ENCODE measurements at places on chromosomes 1 and 21.

- DNase-seq = no peak
These were observed 167.5 kb downstream of the CLIC6 start for GRCh38 chr21:34836103-34836932.

DNA sequence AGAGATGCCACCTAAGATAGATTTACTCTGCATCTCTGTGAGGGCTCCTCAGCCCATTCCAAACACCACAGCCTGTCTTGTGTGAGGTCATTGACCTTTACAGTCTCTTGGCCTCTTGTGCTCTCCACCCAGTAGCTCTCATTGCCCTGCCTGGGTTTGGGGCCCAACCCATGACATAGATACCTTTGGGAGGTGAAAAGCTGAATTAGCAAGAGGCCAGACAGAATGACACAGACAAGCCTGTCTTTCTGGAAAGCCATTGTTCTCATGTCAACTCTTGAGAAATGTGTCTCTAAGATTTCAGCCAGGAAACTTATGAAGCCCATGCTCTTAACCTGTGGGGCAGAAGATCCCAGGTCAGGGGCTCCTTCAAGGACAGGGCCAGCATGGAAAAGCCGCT is 18.4 kb upstream of the F3 start:
- no peak for DNase-seq

- no peak for DNase-seq
These were observed 29.4 kb upstream of the PROX1 start for GRCh38 chr1:213958346-213958745.

DNA sequence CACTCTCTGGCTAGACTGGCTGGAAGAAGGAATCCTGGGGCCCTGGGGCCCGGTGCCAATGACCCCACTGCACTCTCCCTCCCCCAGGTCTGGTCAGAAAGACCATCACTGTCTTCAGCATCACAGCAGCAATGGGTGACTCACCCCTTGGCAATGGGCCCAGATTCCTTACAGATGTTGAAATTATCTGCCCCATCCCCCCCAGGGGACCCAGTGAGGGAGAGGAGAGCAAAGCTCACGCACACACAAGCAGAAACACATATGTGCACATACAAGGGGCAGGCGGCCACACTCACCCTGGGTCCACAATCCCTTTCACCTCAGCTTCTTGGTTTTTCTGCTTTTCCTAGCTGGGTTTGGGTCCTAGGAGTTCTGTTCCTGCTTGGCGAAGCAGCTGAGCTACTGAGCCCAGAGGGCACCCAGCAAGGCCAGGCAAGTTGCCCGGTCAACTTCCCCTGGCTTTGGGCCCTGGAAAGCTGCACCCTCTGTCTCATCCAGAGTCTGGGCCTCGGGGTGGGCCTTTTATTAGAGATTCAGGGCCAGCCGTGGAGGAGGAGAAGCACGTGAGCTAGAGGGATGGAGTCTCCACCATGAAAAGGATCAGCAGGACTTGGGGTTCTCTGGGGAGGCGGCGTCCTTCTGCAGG is 2.6 kb downstream of the COL16A1 start:
- no peak for DNase-seq

DNA sequence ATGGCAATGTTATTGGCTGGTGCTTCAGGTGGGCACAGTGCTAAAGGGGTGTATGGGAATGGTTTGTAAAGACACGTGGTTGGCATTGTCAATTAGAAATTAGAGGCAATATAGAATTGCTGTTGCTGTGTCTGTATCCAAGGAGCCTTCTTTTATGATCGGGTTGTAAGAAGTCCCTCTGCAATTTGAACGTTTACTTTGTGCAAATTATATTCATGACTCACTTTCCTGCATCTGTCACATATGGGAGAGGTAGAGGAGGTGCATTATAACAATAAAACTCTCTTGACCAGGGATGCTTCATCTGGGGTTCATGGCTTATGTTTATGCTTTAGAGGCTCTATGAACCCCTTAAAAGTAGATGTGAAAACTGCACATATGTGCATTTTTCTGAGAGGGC is 130.4 kb upstream of the DNAH14 start:
- DNase-seq = no peak

GRCh38 chr1:232385221-232385620 is 244.7 kb downstream of the SIPA1L2 start:
- DNase-seq = no peak

DNA sequence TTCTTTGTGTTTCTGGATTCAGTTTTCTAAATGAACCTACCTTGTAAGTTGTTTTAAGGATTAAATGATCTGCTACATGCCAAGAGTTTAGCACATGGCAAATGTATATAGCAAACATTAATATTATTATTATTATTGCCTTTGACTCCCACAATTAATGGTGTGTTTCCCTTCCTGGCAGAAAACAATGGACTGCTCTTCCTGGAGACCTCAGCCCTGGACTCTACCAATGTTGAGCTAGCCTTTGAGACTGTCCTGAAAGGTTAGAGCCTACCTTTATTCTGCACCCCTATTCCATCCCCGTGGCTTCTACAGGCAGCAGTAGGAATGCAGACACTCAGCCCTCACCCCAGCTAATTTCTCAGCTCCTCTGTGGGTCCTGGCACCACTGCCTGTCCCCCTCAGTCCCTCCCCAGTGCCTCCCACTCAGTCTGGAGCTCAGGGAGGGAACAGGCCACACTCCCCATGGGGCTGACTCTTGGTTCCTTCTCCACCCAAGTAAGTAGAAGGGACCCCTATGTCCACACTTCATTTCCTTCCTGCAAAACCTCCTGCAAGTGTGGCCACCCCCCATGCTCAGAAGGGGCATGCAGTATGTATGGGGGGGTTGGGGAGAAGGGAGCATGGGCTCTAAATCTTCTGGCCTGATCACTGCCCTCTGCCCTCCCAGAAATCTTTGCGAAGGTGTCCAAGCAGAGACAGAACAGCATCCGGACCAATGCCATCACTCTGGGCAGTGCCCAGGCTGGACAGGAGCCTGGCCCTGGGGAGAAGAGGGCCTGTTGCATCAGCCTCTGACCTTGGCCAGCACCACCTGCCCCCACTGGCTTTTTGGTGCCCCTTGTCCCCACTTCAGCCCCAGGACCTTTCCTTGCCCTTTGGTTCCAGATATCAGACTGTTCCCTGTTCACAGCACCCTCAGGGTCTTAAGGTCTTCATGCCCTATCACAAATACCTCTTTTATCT is 8.8 kb downstream of the RAB25 start:
- DNase-seq = no peak

DNA sequence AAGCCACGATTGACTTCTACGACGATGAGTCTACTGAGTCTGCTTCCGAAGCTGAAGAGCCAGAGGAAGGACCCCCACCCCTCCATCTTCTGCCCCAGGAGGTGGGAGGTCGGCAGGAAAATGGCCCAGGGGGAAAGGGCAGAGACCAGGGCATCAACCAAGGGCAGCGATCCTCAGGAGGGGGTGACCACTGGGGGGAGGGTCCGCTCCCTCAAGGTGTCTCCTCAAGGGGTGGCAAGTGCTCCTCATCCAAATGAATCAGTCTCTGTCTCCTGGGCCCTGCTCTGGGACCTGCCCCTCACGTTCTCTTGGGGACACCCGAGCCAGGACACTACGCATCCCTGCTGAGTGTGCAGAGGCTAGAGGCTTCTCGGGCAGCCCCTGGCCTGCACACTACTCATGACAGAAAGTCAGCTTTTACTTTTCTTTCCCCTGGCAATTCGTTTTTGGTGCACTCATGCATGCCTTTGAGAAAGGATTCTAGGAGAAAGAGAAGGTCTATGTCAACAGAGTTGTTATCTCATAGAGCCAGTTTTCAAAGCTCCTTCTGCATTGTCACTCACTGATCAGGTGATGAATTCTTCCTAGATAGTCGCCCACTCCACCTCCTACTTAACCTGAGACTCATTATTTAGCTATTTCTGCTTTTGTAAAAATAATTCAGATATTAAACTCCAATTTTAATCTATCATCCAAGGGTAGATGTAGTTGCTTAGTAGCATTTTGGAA is 11.6 kb downstream of the RIPPLY3 start:
- no peak for DNase-seq

GRCh38 chr1:153991151-153991630 is 629 bp downstream of the RPS27 start:
- no peak for DNase-seq

DNA sequence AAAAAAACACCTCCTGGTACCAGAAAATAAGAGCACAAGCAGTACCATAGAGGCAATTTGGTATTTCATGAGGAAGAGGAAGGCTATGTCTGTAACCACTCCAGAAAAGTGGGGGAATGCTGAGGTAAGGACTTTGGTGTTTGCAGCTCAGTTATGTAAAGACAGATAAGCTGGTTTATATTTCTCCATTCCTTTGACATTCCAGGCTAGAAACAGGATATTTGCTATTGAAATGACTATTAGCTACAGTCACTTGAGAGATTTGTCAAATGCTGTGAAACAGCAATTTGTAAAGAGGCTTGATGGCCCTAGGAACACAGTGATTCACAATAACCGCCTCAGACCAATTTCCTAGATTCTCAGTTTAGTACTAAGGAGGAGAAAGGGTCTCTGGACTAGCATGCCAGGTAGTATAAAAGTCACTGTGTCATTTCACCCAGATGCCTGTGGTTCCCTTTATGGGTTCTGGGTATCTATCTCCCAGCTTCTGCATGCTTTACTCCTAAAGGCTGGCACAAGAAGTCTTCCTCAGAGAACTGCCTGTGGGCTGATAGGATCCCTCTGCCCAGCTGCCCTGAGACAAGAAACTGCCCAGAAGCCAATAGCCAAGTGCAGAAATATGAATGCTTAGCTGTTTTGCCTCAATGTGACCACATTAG is 80.5 kb downstream of the VCAM1 start:
- no peak for DNase-seq

GRCh38 chr1:6025269-6026094 is 20.2 kb upstream of the KCNAB2 start:
- no peak for DNase-seq

GRCh38 chr1:162131400-162132321 is 62.2 kb downstream of the NOS1AP start:
- no peak for DNase-seq

Measured in naive thymus-derived CD4-positive, alpha-beta T cell (primary cell).